ENCODE measurements at places on chromosomes 6 and 20.

DNA sequence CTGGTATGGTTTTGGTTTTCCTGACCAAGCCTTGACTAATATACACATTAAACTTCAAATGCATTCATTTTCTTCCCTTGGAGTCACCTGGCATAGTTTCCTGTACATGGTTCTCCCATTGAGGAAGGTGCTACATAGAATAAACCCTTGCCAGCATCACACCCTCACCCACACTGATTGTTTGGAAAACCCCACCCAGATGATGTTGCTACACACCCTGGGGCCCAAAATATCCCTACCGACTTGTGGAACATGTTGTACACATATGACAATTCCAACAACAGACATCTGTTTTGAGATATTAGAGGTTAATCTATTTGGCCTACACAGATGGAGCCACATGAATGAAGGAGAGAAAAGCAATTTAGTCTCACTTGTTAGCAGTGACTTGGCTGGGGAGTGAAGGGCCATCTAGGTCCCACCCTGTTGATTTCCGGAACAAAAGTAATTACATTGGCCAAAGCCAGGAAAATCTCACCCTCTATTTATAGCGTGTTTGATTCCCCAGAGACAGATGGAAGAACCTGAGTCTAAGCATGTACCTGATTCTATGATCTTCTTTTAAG is 606.0 kb upstream of the BTBD3 start:
- no peak for DNase-seq

DNA sequence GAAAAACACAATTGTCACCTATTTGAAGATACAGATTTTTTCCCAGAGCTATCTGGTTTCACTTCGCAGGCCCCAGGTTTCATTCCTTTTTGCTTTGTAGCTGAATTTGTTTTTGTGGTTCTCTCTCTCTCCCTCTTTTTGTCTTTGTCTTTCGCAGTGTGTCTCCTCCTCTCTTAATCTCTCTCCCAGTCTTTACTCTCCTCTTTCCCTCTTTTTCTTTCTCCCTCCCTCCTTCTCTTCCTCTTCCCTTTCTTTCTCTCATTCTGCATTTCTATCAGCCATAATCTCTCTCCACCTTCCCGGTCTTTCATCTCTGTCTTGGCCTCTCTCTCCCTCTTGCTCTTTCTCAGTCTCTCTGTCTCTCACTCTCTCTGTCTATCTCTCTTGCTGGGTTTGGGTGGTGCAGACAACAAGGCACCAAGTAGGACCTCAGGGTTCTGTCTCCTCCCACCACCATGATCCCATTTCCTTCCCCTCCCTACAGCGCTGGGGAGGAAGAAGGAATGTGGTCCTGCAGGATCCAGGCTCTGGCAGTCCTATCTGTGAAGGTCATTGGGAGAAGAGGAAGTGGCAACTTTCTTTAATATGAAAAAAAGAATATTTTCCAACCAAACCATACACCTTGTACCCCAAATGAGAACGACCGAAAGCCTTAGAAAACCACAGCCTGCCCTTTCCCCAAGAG is 63.2 kb downstream of the BANF2 start:
- no peak for DNase-seq

GRCh38 chr20:23349338-23350195 is 1.0 kb upstream of the NXT1 start:
- DNase-seq = peak; percentile 33

DNA sequence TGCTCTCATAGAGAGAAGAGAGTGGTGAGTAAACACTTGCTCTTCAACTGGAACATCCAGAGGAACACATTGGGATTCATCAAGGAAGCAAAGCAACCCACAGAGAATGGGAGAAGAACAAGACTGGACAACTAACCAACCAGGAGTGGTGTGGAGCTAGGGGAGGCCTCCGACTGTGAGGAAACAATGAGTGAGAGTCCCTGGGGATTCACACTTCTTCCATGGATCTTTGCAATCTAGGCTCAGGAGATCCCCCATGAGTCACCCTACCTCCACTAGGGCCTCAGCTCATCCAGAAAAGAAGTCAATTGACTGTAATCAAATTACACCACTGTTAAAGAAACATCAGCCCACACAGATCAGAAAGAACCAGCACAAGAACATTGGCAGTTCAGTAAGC is 42.3 kb upstream of the CLVS2 start:
- no peak for DNase-seq

DNA sequence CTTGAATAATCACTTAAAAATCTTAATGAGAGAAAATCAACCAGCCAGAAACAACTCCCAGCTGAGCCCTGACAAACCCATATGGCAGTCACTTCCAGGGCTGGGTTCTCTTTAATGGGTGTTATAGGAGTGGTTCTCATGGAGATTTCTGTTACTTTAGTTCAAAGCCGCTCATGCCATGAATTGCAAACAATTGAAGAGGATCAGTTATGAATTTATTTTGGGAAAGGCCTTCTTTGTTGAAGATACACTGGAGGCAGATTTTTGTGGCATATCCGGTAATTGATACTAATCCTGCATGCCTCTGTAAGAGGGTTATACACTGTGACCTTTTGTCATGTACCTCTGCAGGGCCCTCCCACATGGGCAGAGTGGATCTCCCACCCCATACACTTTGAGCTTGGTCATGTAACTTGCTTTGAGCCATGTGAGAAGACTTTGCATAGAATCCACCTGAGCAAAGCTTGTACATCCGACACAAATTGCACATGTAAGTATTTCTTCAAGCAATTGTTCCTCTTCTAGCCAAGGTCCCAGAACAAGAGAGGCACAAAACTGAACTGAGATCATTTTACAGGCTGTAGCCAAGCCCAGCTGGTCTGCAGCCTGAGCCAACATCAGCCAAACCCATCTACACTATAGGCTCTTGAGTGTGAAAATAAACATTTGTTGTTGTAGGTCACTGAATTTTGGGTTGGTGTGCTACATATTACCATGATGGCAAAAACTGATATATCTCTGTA is 492.3 kb downstream of the PREX1 start:
- no peak for DNase-seq

DNA sequence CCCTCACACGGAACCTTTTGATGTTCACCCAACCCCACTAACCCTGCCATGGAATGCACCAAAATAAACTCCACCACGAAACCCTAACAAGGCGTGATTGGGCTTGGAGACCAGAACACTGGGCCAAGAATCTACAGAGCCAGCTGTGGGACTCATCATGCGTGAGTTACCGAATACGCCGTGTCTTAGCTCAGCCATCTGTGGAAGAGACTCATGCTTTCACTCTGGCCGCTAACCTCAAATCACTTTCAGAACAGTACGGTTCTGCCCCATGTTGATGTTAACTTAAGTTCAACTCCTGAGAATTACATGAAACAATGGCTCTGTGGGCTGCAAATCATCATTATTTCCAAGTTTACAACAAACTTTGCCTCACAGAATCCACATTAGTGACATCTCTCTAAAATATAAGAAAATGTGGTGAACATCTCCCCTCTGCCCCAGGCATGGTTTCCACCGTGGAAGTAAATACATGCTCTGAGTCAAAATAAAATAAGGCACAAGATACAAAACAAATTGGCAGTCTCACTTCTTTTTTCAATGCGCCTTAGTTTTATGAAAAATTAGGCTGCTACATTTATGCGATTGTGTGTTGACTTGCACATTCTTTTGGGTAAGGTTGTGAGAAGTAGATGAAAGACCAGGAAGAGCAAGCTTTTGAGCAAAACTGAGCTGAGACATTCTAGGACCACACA is 308.9 kb upstream of the EXOC2 start:
- DNase-seq = no peak

DNA sequence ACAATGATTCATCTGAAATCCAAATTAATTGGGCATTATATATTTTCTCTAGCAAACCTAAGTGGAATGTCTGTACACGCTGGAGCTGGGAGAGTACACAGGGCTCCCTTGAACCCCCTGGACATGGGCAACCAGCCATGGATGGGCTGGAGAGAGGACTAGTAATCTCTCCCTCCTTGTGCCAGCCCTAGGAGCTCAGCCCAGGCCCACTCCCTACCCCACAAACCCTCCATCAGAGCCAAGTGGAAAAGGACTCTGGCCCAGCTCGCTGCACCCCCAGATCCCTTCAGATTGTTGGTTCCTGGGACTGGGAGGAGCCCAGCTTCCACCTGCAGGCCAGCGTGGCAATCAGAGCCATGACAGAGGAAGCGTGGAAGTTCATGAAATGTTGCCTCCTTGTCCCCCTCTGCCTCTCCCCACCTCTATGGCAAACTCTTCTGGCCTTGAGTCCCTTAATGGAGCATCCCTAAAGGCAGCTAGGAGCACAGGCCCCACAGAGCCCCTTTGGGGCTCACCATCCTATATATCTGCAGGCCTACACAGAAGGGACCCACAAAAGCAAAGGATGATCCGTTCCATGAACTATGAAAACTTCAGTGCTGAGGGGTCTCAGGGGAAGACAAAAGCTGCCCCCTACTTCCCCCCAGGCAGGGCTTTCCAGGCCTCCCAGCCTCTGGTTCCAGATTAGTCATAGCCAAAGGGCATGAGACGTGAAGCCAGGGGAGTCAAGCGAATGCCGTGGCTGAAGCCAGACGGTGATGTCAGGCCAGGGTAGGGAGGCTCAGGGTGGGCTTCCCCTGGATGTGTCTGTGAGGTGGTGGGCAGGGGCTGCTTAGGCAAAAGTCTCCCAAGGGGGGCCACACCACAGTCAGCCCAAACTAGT is 126.4 kb upstream of the MAFB start:
- DNase-seq = no peak

GRCh38 chr20:1509237-1509636 is 18.0 kb upstream of the SIRPB2 start:
- DNase-seq = no peak

- no peak for DNase-seq
Measured at GRCh38 chr6:10369896-10370295, 45.0 kb downstream of the TFAP2A start.

DNA sequence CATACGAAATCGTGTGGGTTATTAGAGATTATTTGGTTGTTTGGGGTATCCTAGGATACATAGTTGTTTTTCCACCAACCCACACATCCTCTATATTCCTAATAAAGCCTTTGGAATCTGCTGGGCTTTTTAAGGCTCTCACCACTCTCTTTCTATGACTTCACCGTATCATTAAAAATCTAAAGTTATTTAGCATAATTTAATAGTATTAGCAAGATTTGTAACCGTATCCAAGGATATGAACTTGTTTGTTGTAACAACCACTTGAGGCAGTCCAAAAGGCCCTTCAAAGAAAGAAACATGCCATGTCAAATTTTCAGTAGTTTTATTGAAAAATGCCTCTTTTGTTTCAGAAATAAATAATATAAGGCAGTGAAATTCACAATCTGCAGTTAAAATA is 121.8 kb downstream of the COL12A1 start:
- no peak for DNase-seq

DNA sequence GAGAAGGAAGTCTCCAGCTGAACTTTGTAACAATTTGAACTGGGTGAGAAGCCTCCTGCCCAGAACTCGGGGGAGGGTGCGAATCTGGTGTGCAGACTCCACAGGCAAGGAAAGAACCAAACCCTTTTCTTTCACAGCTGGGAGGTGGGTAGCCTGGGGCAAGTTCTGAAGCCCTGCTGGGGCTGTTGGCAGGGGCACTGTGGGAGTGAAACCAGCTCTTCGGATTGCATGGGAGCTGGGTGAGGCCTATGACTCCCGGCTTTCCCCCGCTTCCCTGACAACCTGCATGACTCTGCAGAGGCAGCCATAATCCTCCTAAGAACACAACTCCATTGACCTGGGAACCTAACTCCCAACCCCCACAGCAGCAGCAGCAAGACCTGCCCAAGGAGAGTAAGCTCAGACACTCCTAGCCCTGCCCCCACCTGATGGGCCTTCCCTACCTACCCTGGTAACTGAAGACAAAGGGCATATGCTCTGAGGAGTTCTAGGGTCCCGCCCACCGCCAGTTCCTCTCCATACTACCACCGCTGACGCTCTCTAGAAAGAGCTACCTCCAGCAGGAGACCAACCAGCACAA is 37.5 kb downstream of the SOD2 start:
- DNase-seq = no peak

DNA sequence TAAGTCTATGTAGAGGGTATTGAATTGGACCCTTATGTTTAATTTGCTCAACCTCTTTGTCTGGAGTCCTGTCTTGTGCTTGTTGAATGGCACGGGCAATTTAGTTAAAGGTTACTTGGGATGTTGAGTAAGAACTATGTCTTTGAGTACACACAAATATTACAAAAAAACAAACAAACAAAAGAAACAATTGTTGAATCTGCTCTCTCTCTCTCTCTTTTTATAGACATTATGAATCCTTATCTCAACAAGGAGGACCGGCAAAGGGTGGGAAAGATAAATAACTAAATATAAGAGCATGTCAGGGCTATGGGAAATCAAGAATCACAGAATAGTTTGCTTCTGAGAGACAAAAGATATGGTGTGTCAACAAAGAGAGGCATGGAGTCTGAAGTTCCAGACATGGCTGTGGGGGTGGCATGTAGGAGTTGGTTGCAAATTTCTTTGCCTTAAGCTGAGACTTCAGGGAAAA is 608.6 kb downstream of the UTRN start:
- no peak for DNase-seq

- no peak for DNase-seq
Measured at GRCh38 chr6:9062596-9062995, 627.3 kb upstream of the SLC35B3 start.

GRCh38 chr6:137969874-137970273 is 102.8 kb downstream of the TNFAIP3 start:
- no peak for DNase-seq

GRCh38 chr6:45253453-45253852 is 74.7 kb upstream of the RUNX2 start:
- DNase-seq = no peak

GRCh38 chr6:34912715-34913464 is 23.8 kb downstream of the ANKS1A start:
- DNase-seq = no peak

DNA sequence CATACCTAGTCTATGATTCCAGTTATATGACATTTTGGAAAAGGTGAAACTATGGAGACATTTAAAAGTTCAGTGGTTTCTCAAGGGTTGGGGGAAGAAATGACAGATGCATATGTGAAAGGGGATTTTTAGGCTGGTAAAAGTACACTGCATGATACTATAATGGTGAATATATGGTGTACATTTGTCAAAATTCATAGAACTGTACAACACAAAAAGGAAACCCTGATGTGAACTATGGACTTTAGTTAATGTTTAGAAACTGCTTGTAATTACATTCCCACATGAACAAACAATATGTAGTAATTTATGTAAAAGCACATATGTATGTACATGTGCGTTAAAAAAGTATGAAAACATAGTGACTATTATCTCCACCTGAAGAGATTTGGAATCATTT is 907.3 kb upstream of the CITED2 start:
- no peak for DNase-seq

All from fibroblast of skin of left biceps (primary cell).